ENCODE measurements at places on chromosomes 5 and 9. TPM values are rescaled to one million over a fixed set of nuclear protein-coding genes. Genes with fewer than 3 reads are reported as not detected.

DNA sequence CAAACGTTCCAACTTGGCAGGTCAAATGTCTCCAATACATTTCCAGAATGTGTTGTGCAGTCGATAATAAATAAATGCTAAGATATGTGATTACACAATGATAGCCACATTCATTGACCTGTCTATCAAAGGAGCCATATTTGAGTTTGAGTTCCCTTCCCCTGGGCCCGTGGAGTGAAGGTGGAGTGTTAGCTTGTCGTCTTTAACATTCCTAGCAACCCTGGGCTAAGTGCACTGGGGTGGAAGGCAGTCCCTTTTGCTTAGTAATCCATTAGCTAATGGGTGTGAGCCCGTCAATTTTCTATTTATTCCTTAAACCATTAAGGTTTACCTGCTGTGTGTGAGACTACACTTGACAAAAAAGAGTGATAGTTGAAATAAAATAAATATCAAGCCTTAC lies 415.2 kb downstream of the EBF1 start:
- DNase-seq, result no peak

GRCh38 chr5:174288439-174288838 lies 242.9 kb downstream of the NSG2 start:
- DNase-seq, result no peak

DNA sequence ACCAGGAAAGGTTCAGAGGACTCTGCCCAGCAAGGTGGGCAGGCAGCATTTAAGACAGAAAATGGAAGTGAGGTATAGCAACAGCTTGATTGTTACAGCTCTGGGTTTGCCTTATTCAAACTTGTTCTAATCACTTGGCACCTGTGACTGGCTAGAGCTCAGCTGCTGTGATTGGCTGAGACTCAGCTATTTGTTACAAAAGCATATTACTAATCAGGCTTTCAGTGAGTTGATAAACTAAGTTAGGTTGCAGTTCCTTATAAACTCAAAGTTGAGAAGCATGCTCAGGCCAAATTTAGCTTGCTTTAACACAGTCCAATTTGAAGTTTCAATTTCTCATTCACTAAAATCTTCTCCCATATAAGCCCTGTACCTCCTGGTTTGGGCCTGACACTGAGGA lies 56.3 kb downstream of the GDA start:
- DNase-seq, result no peak

DNA sequence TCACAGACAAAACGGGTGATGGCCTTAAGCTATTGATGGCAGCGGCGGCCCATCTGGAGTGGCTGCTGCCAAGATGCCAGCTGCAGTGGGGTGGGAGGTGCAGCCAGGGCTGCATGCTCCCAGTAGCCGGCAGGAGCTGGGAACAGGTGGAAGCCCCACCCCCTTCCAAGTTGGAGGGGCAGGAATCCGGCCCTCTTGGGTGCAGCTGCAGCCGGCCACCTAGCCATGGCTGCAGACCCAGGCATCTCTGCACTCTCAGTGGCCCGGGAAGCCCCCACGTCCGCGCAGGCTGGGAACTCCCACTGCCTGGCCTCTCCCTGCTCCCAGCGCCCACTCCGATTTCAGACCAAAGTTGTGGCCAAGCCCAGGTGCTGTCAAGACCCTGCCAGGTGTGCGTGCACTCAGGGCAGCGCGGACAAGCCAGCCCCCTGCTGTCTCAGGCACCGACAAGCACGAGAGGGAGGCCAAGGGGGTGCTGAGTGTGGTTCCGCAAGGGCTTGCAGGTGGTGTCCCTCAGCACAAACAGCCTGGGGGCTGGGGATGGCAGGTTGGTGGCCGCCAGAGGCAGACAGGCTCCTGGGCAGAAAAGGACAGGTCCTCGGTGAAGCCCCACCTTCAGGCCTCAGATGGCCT lies 115.1 kb upstream of the TSLP start:
- DNase-seq, result no peak

DNA sequence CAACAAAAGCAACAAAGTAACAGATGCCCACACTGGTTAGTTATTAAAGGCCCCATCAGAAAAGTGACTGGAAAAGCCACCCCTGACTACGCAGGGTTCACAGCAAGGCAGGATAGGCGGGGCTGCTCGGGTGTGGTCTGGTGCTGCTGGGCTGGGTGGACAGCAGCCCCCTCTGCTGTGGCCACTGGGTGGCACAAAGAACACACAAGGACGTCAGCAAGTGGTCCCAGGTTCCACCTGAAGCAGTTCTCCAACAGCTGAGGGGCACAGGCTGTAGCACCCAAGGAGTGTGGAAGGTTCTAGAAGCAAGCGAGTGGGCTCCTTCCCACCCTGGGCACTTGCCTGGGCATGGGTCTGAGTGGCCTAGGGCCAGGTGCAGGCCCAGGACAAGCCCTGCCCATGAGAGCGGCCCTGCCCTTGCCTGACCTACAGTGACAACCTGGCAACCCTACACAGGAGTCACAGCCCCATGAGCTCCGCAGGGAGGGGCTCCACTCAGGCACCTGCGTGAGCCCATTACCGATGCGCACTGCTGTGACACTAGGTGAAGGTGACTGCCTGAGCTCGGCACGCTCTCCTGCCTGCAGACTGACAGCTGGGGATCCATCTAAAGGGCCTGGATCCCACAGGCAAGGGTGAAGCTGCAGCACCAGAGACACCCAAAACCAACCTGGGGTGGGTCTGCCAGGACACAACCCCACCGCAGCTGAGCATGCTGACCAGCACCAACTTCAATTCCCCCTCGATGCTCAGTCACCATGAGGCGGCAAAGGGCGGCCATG lies 8.1 kb downstream of the BRD9 start:
- no peak for DNase-seq

GRCh38 chr5:102832445-102832844 lies 77.3 kb downstream of the PAM start:
- DNase-seq, result no peak

Gene LCN9
- polyA plus RNA-seq, result not detected

Gene ZDHHC11
- 4.6 TPM for polyA plus RNA-seq

All from muscle of back (tissue), 13 donors.